ENCODE measurements at places on chromosomes 5 and 9.

- DNase-seq, result no peak
Observed at GRCh38 chr5:160183075-160183474, 46.2 kb upstream of the FABP6 start.

DNA sequence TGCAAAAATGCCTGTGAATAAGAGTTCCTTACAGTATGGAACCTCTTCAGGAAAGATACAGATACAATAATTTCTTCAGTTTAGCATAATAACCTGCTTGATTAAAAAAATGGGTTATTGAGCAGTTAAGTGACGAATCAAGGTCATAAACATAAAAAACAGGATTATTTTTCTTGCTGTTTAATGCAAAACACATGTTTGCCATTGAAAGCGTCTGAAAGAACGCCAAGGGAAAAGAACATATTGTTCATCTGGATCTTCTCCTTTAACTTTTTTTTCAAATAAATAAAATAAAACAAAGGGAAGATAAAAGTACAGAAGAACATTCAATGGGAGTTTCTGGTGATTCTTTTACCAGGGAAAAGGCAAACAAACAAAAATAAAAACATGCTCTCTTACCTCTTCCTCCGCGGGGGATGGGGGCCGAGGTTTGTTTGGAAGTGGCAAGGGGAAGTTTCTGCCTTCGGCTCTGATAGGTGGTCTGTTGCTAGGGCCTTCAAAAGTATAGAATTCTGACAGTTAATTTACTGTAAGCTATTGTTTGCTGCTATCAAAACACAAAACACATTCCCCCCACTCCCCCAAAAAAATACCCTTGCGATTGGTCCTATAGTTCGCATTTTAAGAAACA lies 20.1 kb downstream of the C5orf58 start:
- DNase-seq, result no peak

DNA sequence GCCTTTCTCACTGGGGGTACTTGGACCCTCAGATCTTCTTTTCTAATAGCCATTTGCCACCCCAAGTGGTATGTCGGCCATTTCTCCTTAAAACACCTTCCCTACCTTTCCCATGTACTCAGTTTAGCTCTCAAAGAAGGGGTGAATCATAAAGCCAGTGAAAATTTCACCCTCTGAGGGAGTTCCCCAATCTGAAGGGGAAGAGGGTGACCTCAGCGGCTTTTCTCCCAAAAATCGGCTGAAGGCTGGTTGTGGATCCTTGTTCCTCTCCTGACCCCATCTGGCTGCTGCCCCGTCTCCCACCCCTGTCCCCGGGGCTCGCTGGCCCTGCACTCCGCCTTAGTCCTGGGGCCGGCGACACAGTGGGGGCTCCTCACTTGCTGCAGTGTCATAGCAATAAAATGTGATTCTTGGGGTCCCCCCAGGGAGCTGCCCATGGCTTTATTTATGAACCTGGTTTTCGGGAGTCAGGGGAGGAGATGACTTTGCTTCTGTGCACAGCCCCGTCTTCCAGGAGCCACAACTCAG lies 17.3 kb upstream of the LTC4S start:
- no peak for DNase-seq

DNA sequence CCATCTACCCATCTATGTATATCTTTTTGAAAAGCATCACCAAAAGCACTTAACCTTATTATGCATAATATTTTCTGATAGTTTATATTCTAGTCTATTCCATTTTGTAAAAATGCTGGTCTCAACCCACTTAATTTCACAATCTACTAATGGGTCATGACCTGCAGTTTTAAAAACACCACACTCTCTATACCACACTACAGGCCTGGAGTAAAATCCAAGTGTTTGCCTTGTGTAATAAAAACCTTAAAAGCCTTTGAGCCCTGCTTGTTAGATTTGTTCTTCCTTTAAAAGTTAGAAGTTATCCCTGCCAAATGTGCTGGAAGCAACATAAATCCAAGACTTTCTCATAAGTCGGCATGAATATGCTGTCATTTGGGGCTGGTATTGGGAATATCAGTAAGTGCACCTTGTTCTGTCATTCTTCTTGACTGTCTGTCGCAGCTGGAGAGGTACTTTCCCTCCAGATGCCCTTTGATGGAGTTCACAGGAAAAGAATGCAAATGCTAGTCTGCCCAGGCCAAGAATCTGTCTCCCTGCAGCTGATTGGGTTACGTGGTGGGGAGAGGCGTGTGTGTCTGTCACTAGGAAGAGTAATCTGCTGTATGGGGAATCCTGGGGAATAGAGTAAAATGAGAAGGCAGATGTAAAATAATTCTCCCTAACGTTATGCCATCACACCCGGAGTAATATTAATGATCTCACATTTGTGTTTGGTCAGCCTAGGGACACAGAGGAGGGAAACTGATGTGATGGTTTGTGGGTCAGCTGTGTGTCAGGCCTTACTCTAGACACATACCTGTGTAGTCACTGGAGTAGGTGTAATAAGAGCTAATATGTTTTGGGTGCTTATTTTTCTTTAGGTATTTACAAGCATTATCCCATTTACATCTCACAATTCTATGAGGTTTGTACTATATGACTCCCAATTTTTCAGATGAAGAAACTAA lies 79.4 kb downstream of the ZNF366 start:
- no peak for DNase-seq

DNA sequence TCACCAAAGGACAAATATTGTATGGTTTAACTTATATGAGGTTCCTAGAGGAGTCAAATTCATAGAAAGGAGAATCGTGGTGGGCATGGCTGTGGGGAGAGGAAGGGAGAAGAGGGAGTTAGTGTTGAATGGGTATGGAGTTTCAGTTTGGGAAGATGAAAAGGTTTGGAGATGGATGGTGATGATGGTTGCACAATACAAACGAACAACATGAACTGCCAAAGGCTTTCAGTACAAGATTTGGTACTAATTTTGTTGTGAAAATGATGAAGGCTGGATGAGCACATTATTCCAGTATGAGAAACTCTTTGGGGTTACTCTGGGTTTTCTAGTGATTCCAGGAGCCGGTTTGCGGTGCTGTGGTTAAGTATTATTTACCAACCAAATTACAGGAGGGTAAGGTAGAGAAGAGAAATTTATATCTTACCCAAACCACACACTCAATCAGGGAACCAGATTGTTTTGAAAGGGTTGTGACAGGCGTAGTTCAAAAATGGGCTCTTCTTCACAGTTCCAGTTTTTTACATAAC lies 112.0 kb upstream of the TBC1D2 start:
- no peak for DNase-seq

DNA sequence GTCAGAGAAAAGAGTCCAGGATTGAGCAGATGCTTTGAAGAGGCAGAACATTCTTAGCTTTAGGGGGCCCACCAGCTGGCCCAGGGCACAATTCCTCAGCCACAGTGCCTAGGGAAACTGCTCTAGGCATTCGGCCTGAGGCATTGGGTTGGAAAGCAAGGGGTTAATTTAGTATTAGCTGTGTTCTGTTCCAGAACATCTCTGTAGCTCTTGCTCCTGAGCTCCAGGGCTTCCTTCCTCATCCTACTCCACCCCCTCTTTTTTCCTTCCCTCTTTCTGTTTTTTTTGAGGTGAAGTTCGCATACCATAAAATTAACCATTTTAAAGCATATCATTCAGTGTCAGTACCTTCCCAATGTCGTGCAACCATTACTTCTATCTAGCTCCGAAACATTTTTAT lies 74.5 kb upstream of the PANK3 start:
- DNase-seq, result no peak

GRCh38 chr5:93911609-93912008 lies 170.2 kb upstream of the POU5F2 start:
- no peak for DNase-seq

- DNase-seq, result no peak
Observed at GRCh38 chr9:81844131-81844567, 84.1 kb upstream of the SPATA31D4 start.

GRCh38 chr5:68444048-68444447 lies 228.5 kb downstream of the PIK3R1 start:
- no peak for DNase-seq

DNA sequence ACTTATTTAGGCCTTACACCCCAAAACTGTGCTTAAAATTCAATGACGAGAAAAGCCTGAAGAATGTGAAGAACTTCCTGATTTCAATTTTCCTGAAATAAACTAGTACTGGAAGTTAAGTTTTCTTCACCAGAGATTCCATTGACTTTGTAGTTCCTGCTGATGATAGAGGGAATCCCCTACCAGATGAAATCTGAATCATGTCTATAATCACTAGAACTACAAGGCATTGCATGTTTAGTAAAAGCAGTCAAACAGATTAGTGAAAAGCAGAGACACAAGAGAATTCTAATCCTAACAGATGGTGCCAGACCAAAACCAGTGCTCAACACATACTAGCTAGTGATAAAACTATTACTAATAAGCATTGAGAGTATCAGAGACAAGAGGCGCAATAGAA lies 130.0 kb downstream of the PDE4D start:
- DNase-seq, result no peak

- peak; percentile 21 for DNase-seq
Observed at GRCh38 chr9:71980266-71981190, 69.1 kb downstream of the C9orf85 start.

GRCh38 chr9:130421802-130422276 lies 22.9 kb upstream of the ASS1 start:
- DNase-seq, result no peak

DNA sequence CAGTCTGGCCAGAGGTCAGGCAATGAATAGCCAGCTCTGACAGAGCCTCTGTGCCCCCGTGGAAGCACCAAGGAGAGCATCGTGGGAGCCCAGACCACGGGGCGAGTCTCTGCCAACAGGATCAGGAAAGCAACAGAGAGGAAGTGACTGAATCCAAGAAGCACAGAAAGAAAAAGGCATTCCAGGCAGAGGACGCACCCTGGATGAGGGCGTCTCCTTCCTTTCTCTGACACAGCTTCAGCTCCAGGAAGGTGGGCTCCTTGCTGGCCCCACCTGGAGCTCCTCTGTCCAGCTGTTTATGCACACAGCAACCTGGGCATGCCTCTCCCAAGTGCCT lies 16.6 kb downstream of the HK3 start:
- DNase-seq, result no peak

DNA sequence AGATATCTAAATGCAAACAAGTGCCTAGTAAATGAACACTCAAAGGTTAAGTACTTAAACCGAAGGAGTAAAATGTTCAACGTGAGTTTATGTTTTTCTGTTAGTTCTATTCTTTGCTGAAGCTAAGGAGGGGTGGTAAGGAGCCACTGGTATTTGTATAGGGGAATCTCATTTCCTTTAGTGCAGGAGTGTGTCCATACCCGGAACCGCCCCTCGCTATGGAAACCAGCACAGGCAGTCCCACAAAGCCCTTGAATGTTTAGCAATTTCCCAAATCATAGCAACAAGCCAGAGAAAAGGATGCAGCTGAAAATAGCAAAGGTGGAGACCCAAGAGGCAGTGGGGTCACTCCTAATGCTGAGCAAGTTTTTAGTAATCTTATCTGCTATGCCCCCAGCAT lies 78.8 kb upstream of the STK32A start:
- DNase-seq, result no peak

DNA sequence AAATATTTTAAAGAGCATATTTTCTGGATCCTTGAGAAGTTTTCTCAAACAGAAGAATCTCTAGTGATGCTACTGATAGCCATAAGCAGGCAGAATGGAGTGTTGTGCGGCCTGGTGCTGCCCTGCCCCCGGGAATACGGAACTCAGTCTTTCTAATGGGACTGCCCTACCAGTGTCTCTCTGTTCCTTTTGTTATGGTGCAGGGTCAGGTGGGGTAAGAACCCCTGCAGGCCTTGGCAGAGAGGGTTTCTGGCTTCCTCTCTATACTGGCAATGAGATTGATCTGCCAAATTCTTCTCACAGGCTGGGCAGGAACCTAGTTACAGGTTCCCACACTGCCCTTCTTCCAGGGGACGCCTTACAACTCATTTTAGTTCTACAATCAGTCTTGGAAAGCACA lies 2.6 kb downstream of the IL5 start:
- DNase-seq, result no peak

DNA sequence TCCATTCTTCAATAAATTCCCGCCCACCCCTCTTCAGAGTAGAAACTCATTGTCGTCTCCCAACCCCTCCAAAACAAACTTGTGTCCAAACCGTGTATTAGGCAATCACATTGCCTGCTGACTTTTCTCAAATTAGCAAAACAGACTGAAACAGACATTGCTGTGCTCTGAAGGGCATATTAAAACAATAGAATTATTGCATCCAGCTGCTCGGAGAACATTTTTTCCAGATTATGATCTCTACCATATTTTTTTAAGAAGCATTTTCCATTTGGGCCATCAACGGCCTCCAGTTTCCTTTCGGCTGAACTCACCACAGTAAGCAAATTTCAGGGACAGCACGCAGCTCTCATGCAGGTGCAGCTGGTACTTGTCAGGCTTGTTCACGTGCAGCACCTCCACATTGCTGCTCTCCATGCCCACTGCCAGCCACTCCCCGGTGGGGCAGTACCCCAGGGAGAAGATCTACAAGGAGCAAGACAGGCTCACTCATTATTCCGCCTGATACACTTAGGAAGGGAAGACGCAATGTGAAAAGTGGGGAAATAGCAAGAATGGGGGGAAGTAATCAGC lies 104.1 kb downstream of the TLE1 start:
- no peak for DNase-seq

All from heart left ventricle (tissue), 16 donors.